Fibroblast of skin of right biceps (primary cell): ENCODE measurements at places on chromosomes 11 and 22.
A peak's percentile ranks its signal among the peaks of the same experiment; 100 is the strongest.

- DNase-seq, result peak; percentile 25
These were observed 45.3 kb upstream of the ADA2 start for GRCh38 chr22:17264321-17265052.

DNA sequence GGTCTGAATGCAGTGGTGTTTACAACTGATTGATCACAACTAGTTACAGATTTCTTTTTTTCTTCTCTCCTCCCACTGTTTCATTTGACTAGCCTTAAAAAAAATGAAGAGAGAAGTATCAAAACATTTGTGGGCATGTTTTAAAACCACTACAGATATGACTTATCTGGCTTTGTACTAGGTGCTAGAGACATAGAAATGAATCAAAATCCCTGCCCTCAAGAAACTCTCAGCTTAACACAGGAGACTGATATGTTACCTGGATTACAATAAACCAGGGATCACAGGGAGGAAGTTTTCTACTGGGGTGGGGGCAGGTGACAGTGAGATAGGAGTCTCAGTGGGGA, 25.2 kb upstream of the CTR9 start:
- DNase-seq, result no peak

GRCh38 chr11:68303083-68303482, 9.3 kb upstream of the LRP5 start:
- DNase-seq, result no peak

DNA sequence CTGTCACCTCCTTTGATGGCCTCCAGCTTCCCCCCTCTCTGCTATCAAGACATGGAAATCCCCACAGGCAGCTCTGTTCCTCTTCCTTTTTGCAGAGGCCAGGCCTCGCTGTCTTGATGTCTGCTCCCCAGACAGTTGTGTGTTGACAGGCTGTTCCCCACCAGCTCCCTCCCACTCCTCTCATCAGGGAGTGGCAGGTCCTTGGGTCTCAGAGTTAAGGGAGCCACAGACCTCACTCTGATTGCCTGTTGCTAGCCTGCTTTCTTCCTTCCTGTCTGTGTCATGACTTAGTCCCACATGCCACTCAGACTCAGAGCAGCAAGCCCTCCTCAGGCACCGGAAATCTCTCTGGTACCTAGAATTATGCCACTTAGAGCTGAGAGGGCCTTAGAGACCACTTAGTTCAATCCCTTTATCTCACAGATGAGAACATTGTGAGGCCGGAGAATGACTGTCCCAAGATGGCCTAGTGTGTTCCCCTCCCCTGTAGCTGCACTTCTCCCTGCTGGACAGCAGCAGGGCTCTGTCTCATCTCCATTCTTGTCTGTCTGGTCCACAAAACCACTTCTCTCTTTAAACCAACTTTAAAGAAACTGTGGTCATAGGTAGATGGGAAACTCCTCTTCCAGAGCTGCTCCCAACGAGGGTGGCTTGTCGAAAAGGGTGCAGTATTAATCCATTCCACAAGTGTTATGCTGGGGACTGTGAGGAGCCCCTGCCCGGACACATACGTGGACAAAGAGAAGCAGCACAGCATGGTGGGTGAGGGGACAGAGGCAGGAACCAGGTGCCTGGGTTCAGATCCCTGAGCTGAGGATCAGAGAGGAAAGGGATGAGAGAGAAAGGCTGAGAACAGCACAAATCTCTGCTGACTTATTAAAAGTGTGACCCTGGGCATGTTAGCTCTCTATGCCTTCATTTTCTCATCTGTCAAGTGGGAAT, 4.2 kb downstream of the AMPD3 start:
- no peak for DNase-seq

GRCh38 chr11:27429761-27430393, 42.7 kb downstream of the LGR4 start:
- DNase-seq, result peak; percentile 39

GRCh38 chr11:106021181-106021966, 666 bp downstream of the MSANTD4 start:
- DNase-seq, result peak; percentile 23

DNA sequence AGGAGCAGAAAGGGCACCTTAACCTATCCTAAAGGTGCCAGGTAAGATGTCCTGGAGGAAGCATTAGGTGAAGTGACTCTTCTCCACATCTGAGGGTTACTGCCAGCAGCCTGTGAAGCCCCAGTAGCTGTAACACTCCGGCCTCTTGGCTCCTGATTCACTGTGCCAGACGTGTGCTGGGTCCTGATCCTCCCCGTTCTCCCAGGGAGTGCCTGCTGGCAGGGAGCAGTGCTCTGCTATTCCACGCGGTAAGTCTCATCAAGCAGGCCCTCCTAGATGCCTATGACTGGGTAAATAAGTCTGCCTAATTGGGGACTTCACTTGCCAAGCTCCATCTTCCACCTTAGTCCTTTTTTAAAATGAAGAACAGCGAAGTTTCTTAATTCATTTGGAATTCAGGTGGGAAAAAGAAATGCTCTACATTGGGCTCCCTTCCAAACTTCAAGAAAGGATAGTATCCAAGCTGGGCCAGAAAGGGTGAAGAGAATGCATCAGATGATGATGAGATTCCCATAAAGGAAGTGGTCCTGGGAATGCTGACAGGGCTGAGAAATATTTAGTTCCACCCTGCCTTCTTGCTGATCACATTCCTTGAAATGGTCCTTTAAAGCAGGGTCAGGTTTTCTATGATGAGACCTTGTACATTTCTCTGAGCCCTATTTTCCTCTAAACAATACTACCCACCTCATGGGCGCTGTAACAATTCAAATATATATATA, 188.0 kb downstream of the MAML2 start:
- peak; percentile 93 for DNase-seq

DNA sequence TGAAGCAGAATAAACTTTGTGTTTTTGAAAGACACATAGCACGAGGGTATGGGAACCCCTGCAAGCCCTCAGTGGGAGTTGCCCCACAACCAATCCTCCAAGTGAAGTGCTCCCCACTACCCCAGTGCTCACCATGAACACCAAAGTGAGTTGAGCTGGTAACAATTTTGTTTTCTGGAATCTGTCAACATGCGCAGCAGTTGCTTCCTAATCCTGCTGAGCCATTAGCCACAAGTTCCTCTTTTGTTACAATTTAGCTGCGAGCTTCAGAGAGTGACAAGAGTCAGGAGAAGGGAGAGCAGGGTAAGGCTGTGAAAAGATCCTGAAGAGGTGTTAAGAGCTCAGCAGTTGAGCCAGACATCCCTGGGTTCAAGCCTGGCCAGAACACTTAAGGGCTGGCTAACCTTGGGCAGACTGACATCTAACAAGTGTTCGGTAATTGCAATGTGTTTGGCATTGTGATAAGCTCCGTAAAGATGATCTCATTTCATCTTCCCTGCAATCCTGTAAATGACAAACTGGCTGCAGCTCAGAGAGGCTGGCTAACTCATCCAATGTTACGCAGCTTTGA, 24.1 kb upstream of the ASPHD2 start:
- no peak for DNase-seq

DNA sequence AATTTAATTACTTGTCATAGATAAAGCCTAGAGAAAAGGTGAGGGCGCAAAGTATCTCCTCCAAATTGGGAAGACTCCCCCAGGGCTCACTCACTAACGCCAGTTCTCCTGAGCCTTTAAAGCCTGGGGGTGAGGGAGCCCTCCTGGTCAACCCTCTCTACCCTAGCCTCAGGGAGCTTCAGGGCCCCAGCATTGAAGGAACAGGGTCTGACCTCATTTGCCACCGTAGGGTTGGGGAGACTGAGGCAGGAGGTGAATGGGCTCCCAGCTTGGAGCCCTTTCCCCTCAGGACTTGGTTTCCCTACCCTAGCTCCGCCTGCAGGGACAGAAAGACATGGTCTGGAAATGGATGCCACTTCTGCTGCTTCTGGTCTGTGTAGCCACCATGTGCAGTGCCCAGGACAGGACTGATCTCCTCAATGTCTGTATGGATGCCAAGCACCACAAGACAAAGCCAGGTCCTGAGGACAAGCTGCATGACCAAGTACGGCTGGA, 1.7 kb downstream of the FOLR2 start:
- DNase-seq, result no peak

GRCh38 chr22:38270091-38270992, 2.5 kb downstream of the TMEM184B start:
- DNase-seq, result peak; percentile 41

GRCh38 chr11:65134240-65134951, at the start of gene SYVN1:
TSS of gene SYVN1 (minus strand) at chr11:65134519. CDS start at chr11:65133601, 918 bp downstream.
- peak; percentile 90 for DNase-seq

GRCh38 chr11:10908215-10908951, 50.5 kb upstream of the ZBED5 start:
- peak; percentile 99 for DNase-seq

DNA sequence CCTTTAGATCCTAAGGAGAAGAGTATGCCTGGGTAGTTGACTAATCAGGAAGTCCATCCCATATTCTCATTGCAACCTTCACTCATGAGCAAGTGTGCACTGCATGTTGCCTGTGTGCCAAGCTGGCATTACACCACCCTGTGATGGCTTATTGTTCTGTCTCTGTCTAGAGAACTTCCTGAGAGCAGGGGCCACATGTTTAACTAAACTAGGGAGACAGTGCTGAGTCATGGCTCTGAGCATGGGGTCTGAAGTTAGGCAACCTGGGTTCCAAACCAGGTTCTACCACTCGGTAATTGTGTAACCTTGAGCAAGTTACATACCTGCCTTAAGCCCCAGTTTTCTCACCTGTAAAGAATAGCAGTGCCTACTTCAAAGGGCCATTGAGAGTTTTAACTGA, 39.6 kb downstream of the CSNK2A3 start:
- peak; percentile 7 for DNase-seq

DNA sequence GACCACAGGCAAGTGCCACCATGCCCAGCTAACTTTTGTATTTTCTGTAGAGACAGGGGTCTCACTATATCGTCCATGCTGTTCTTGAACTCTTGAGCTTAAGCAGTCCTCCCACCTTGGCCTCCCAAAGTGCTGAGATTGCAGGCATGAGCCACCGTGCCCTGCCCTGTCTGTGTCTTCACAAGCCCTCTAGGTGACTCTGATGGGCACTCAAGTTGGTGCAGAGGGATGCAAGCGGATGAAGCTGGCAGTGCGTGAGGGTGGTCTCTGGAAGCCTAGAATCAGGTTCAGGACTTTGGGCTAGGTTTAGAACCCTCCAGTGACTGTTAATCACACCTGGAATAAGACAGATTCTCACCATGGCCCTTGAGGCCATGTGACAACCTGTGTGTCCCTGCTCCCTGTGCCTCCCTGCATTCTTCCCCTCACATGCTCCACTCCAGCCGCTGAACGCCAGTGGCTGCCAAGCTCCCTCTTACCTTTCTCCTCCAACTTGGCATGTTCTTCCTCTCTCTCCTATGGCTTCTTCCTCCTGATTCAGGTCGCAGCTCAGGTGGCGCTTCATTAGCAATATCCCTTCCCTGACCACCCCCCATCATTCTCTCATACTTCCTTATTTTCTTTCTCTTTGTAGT, 242.3 kb upstream of the TBCEL start:
- DNase-seq, result no peak
